ENCODE measurements at places on chromosomes 7 and 10.

- DNase-seq, result no peak
These were observed 852 bp downstream of the FOXI2 start for GRCh38 chr10:127737563-127738511.

- DNase-seq, result no peak
These were observed 1061.1 kb upstream of the AUTS2 start for GRCh38 chr7:68537051-68537773.

GRCh38 chr10:34249634-34250033 lies 565.5 kb downstream of the PARD3 start:
- DNase-seq, result no peak

- DNase-seq, result no peak
These were observed 5.1 kb downstream of the SHH start for GRCh38 chr7:155807065-155807671.

DNA sequence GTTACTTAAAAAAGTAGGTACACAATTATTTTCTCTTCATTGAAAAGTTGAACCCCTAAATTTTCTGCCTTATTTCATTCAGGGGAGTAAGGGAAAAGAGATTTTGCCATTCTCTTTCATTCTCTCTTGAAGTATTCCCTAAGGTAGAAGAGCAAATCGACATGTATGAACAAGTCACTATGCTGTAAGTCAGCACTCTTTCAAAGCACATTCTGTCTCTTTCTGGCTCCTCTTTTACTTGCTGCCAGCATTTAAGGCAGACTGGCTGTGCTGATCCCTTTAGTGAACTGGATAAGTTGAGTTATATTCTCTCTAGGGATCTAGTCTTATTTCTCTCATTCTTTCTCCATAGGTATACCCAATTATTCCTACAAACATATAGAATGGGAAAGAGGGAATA lies 222.3 kb upstream of the ZWINT start:
- no peak for DNase-seq

GRCh38 chr10:79243181-79244067 lies 103.8 kb upstream of the PPIF start:
- no peak for DNase-seq

DNA sequence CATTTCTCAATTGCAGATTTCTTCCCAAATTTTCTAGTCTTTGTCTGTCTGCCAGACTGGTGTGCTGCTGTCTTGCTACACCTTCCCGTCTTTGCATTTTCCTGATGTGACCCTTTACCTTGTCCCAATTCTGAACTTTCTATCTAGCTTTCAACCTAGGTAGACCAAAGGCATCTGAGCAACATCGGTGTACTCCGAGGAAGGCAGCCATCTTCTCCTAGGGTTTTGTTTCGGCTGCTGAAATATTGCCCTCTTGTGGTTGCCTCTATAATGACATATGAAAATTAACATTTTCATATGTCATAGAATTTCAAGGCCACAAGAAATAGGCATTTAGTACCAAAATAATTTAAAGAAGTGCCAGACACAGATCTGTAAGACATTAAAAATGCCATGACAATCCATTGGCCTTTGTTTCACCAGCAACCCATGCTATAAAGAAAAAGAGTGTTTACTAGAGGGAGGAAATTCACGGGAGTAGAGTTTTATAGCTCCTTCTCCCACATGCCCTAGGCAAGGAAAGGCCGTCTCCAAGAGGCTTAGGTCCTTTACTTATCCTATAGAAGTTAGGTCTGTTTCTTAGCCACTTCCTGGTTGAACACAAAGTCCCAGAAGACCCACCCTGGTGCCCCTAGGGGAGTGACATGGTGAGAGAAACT lies 23.4 kb downstream of the OR9A2 start:
- DNase-seq, result peak; percentile 10

DNA sequence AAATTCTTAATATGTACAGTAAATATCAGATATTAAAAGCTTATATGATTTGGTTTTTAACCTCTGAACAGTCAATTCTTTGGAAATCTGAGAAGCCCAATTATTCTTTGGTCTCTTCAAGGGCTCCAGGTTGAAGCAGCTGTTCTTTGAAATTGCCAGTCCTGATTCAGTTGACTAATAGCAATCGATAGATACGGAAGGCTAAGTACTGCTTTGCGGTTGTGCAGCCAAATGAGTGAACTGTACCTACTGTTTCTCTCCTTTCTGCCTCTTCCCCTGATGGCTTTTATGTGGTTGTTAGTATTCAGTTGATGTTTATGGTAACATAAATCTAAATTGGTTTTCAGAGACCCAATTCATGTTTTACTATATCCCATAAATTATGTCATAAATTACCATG lies 103.1 kb upstream of the RPA3 start:
- no peak for DNase-seq

GRCh38 chr10:80173466-80173865 lies 31.9 kb downstream of the ANXA11 start:
- no peak for DNase-seq

- DNase-seq, result no peak
These were observed 136.7 kb downstream of the KIF20B start for GRCh38 chr10:89838044-89838615.

- DNase-seq, result no peak
These were observed 15.9 kb downstream of the LAMB4 start for GRCh38 chr7:108114117-108114841.

GRCh38 chr10:44581996-44582395 lies 197.1 kb upstream of the CXCL12 start:
- no peak for DNase-seq

DNA sequence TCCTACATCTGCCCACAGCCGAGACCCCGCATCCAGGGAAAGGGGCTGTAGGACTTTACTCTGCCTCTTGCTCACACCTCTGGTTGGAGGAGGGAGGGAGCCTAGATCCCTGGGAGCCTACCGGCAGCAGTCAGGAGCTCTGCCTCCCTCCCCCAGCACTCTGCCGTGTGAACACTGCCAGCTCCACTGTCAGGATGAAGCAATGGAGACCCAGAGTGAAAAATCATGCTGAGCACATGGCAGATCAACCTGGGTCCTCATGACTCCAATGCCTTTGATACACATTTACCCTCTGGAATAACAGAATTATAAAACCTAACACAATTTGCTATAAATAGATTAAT lies 477.7 kb downstream of the TNS3 start:
- no peak for DNase-seq

DNA sequence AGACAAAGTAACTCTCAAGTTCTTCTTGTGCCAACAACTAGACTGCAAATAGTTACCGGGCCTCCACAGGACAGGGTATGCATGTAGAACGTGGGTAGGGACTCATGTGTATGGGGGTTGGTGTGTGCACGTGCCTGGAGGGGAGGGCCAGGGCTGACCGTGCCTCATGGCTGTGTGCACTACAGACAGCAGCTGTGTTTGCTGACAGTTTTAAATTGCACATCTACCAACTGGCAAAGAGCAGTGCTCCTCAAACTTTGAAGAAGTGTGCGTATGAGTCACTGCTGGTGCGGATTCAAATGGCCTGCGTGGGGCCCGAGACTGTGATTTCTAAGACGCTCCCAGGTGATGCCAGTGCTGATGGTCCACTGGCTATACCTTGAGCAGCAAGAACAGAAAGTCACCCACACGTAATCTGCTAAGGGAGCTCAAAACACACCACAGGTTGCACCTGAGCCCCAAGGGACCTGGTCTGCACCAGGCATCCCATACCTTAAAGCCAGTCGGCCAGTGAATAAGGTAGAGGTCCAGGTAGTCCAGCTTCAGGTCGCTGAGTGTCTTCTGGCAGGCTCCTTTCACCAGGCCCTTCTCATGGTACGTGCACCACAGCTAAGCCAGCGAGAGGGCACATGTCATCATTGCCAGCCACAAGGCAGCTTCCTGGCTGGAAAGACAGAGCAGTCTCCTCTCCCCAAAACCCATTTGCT lies 8.5 kb downstream of the AKR1B1 start:
- no peak for DNase-seq

GRCh38 chr10:116756277-116756676 lies 13.9 kb upstream of the HSPA12A start:
- no peak for DNase-seq

DNA sequence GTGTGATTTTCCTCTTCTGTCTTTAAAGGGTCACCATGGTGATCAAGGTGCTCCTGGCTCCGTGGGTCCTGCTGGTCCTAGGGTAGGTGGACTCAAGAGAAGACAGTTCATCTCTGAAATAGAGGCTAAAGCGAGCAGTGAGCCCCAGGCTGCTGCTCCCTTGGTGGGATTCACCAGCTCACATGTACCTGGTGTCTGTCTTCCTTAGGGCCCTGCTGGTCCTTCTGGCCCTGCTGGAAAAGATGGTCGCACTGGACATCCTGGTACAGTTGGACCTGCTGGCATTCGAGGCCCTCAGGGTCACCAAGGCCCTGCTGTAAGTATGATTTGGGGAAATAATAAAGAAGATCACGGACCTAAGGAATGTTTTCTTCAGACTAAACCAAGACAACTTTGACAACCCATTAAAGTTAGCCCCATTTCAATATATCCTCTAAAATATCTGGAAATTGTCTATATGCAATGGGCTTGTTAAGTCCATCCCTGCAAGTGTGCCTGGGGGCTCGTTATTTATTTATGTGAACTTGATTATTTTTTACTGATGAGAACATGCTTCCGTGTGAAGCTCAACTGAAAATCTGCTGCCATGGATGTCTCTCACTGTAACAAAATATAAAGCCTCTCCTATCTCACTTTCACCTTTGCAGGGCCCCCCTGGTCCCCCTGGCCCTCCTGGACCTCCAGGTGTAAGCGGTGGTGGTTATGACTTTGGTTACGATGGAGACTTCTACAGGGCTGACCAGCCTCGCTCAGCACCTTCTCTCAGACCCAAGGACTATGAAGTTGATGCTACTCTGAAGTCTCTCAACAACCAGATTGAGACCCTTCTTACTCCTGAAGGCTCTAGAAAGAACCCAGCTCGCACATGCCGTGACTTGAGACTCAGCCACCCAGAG lies 32.5 kb downstream of the COL1A2 start:
- no peak for DNase-seq

GRCh38 chr10:132486539-132487121 lies 51.0 kb upstream of the INPP5A start:
- no peak for DNase-seq

DNA sequence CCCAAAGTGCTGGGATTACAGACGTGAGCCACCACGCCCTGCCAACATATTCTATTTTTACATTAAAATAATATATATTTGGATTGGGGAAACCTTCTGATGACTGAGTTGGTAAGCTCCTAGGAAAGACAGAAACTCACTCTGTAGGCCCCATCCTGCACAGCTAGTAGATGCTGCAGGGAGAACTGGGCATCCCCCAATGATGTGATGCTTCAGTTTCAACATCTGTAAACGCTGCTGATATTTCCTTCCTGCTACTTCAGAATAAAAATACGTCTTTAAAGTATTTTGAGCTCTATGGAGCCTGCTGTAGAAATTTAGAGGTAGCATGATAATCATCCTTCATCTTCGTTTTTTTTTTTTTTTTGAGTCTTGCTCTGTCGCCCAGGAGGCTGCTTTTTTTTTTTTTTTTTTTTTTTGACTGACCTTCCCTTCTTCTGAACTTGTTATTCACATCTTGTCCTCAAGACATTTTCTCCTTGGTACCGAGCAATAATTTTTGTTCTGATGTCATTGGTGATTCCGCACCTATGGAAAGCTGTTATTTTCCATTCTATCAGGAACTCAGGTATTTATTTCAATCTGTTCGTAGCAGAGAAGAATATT lies 21.8 kb upstream of the INPP5F start:
- DNase-seq, result no peak

DNA sequence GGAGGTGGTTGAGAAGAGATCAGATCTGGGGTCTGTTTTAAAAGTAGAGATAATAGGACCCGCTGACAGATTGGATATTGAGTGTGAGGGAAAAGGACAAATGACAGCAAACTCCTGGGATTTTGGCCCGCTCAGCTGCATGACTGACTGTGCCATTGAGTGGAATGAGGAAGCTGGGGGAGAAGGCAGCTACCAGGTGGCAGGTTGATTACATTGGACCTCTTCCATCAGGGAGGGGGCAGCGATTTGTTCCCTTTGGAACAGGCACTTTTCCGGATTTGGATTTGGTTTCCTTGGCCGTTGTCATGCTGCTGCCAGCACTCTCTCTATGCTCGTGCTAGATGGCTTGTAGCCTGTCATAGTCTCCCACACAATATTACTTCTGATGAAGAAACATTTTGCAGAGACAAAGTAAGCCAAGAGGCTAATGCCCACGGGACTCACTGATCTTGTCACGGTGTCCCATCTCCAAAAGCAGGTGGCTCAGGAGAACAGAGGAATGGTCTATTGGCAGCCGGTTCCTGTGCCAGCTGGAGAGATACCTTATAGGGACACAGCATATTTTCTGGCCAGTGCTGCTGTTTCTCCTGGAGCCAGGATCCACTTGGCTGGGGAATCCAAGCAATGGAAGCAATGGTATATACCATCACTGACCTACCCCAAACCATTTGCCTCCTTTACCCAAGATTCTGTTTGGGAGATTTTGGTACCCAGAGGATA lies 69.1 kb upstream of the WAC start:
- no peak for DNase-seq

DNA sequence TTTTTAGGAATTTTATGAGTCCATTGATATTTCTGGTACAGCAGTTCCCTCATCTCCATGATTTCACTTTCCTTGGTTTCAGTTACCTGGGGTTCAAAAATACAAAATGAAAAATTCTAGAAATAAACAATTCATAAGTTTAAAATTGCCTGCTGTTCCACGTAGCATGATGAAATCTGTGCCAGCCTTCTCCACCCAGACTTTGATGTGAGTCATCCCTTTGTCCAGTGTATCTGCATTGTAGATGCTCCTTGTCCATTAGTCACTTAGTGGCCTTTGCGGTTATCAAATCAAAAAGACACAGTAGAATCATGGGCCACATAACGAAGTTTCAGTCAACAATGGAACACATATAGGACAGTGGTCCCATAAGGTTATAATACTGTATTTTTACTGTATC lies 286.9 kb downstream of the PTEN start:
- no peak for DNase-seq

- DNase-seq, result no peak
These were observed 151.6 kb downstream of the CACNA2D1 start for GRCh38 chr7:82291931-82292330.

DNA sequence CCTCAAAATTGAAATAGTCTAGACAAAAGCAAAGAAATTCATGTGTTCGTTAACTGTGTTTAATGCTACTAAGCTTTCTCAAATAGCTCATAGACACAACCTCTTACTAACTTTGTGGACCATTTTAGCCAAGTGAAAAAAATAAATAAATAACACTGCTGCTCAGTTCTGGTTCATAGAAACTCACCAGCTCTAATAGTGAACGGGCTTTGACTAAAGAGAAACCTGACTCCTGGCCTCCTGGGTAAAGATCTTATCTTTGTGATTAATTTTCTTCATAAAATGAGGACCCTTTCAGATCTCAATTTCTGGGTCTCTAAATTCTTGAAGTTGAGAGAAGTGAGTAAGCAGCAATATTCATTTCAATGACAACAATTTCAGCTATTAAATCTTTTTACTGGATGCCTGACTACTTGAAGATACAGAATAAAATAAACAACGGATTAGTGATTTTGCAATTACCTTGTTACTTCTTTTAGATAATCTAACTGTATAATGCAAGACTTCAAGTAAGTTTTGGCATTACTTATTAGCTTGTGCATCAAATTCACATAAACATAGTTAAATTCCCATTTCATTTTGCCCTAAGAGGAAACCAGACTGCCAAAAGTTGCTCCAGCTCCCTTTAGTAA lies 3.1 kb downstream of the CADPS2 start:
- DNase-seq, result no peak
